ENCODE measurements at places on chromosomes 3 and 15.

DNA sequence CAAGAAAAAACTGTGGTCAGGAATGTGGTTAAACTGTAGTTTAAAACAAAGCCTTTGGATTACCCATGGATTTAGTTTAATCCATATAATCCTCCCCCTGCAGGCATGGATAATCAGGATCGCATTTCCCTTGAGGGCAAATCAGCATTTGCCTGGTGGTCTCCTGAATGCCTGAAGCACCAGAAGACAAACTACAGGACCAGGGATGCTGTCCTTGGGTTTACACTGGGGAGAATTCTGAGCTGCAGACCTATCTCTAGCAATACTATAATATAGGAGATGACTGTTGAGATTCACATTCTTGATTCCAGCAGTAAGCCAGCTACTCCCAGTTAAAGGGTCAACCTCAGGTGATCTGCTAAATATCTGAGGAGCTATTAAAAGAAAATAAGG lies 10.6 kb downstream of the PIK3CB start:
- DNase-seq = no peak

DNA sequence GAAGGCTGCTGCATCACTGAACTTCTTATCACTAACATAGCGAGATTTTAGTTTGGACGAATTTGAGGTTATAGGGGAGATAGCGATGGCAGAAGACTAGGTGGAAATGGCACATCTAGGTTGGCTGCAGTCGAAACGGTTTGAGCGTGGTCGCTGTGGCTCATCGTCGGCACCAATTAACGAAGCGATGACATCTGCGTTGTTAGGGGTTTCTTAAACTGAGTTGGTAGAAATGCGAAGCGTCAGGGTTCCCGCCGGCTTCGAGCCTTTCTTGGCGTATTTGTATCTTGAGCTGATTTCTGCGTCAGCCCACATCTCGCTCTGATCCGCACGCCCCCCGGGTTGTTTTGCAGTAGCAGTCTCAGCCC lies 319 bp downstream of the LNP1 start:
- DNase-seq = peak; percentile 15

DNA sequence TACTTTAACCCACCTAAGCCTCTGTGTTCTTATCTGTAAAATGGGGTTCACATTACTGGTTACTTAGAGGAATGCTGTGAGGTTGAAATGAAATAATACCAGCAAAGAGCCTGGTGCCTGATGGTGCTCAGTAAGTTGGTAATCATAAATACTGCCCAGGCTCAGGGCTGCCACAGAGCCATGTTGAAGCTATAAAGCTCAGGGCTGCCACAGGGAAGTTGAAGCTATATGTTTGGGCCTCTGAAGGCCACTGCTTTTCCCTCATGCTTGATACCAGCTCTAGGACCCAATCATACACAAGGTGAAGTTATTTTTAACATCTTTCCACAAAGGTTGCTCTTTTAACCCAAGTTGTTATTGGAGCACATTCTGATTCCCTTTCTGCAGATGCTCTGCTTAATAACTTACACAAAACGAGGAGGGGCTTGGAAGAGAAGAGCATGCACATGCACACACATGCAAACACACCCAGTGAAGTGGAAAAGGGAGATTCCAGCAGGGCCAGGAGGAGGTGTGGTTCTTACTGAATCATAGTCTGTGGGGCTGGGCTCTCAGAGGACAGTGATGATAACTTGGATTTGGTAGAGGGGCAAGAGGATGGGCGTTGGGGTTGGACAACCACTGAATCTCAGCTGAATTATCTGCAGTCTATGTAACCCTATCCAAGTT lies 17.4 kb downstream of the PARP14 start:
- DNase-seq = no peak

- DNase-seq = no peak
These were observed 162.2 kb upstream of the TLE3 start for GRCh38 chr15:70259640-70260508.

Measured in activated T-helper 1 cell treated with Interleukin-2 at 50 U/mL for 16 hours (primary cell).